ENCODE measurements at places on chromosomes 7 and 10. TPM values are rescaled to one million over a fixed set of nuclear protein-coding genes. Genes with fewer than 3 reads are reported as not detected.

DNA sequence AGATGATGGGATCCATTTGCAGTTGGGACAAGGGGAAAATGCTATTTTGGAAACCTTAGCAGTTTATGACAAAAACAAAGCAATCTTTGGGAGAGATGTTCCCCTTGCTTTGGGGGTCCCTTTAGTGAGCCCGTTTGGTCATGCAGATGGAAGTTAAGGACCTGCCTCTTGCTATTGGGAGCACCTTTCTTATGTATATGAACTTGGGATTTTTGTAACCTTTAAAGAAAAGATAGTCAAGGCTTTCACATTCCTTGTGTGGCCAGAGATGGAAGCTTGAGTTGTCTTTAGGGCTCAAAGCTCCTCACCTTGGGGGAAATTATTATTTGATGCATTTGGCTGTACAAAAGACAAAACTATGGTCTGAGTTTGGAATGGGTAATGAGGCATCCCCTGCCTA lies 179.0 kb upstream of the PLPP4 start:
- DNase-seq: no peak

Gene HUS1
- total RNA-seq: 22.0 TPM

DNA sequence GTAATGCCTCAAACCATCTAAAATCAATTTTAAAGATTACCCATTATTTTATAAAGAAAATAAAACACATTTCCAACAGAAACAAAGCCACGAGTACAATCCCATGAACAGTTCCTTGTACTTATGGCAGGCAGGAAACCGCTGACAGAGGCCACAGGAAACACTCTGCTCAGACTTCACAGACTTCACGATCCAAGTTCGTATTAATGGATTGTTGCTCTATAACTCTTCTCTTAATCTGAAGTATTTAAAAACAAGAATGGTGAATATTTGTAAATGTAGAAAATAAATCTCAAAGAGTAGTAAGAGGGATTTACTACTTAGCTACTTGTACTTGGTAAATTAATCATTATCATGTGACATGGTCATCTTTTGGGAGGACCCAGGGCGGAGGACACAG lies 78.3 kb downstream of the SNX10 start:
- peak; percentile 42 for DNase-seq

DNA sequence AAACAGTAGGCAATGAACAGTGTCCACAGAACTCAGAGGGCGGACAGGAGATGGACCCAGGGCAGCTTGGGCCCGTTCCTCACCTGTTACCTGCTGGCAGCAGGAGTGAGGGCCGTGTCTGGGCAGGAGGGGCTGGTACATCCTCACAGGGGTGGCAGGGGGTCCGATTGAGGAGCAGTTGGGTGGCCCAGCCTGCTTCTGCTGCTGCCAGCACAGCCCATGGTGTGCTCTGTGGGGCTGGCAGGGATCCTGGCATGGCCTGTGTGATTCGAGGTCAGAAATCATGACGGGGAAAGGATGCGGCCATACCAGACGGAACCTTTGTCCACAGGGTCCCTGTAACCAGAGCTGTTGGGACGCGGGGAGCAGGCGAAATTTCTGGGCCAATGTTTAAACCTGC lies 49.6 kb downstream of the INPP5A start:
- no peak for DNase-seq

GRCh38 chr10:104835422-104835821 lies 194.3 kb downstream of the SORCS3 start:
- no peak for DNase-seq

DNA sequence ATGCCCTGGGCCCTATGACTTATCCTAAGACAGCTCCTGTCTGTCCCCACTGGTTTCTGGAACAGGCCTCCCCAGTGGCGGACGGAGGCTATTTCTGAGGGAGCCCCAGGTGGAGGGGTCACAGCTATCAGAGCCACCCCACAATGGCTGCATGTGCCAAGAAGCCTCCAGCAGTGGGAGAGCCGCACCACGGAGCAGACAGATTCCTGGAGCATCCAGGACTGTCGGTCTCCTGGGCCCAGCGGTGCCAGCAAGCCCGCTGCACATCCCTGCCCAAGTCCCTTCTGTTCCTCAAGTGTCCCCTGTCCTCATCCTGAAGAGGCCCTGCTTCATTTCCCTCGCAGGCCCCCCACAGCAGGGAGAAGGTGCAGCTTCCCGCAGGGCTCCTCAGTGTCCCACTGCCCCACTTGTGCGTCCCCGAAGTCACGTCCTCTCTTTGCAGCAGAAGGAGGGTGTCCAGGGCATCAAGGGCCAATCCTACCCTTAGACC lies 193.0 kb upstream of the SHH start:
- DNase-seq: no peak

Gene LRRD1
- total RNA-seq: not detected

Gene CHN2
- 0.20 TPM for total RNA-seq

- peak; percentile 56 for DNase-seq
These were observed 178.0 kb downstream of the MDFIC start for GRCh38 chr7:115099906-115100305.

DNA sequence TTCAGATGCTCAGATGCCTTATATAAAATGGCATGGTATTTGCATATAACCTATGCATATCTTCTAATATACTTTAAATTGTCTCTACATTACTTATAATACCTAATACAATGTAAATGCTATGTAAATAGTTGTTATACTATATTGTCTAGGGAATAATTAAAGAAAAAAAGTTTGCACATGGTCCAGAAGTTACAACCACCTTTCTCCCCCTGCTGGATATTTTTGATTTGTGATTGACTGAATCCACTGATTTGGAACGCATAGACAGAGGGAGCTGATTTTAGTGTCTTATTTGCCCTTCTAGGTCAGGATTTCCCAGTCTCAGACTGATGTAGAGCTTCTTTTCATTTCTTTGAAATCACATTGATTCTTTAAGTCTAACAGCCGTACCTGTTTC lies 31.8 kb downstream of the MDFIC start:
- no peak for DNase-seq

GRCh38 chr7:27152816-27153442 lies 546 bp upstream of the HOXA3 start:
- DNase-seq: no peak

Gene SPDYE16
- total RNA-seq: not detected
